ENCODE measurements at places on chromosomes 4 and X.

DNA sequence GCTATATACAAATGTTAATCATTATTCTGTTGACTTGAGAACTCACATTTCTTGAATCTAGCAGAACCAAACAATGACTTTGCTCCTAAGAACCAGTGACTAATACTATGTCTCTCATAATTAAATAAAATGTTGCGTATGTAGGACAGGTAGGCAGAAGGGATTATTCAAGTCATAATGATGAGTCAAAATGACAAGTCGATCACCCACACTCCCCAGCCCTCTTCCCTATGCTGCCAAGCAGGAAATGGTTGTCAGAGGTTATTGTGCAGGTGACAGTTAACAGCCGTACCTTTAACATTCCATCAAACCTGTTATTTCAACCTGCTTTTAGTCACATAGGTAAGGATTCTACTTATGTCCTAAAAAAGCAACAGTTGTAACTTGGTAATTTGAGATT lies 22.0 kb upstream of the STK26 start:
- DNase-seq, result no peak

GRCh38 chr4:12375805-12376204 lies 947.1 kb upstream of the HS3ST1 start:
- DNase-seq, result no peak

DNA sequence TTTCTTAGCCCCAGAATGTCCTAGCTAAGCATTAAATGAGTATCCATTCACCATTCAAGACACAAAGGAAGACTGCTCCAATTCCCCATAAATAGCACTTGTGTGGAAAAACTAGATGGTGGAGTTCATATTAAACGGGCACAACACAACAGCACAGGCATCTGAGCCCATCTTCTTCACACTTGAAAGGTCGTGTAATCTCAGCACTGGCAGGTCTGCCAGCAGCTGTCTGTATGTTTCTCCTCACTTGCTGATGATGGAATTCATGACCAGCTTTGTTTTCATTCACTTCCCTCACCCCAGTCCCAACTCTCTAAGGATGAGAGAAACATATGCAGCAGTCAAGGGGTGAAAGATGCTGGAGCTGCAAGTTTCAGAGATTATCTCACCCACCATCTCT lies 148.7 kb downstream of the AFAP1 start:
- DNase-seq, result no peak

- DNase-seq, result no peak
Measured at GRCh38 chrX:6599230-6599860, 64.4 kb upstream of the VCX3A start.

DNA sequence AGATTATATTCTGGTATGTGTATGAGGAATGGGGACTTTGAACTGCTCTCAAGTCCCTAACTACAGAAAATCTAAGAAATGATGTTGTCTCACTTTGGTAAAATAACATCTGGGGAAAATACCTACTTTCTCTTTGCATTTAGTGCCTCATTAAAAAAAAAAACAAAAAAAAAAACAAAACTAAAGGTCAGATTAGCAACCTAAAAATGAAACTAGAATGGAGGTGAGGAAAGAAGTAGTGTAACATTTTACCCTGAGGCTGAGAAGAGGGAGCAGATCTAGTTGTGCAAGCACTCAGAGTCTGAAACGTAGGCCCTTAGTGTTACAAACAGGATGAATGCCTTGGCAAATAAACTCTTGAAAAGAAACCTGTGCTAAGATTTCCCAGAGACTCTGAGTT lies 56.0 kb downstream of the VGLL1 start:
- peak; percentile 34 for DNase-seq

- DNase-seq, result no peak
Measured at GRCh38 chr4:111537871-111538270, 607.4 kb upstream of the FAM241A start.

DNA sequence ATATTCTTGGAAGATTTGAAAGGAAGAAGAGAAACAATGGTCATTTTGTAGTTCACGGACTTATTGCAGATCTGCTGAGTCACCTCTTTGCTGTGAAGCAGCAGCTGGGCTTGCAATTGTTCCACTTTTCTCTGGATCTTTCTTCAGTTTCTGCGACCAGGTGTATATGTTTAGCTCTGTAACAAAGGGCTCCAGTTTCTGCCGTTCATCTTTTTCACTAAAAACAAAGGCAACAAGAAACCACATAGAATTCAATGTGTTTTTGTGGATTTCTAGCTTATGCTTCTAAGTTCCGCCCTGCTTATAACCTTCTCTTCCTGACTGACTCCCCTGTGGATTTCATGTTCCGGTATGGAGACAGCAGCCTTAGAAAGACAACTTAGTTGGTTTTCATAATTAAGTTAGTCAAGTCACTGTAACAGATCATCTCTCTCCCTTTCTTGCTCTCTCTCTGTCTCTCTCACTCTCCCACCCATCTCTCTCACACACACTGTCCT lies 121.6 kb upstream of the EPHA5 start:
- DNase-seq, result no peak

- DNase-seq, result no peak
Measured at GRCh38 chr4:96835991-96836390, 996.1 kb downstream of the PDHA2 start.

DNA sequence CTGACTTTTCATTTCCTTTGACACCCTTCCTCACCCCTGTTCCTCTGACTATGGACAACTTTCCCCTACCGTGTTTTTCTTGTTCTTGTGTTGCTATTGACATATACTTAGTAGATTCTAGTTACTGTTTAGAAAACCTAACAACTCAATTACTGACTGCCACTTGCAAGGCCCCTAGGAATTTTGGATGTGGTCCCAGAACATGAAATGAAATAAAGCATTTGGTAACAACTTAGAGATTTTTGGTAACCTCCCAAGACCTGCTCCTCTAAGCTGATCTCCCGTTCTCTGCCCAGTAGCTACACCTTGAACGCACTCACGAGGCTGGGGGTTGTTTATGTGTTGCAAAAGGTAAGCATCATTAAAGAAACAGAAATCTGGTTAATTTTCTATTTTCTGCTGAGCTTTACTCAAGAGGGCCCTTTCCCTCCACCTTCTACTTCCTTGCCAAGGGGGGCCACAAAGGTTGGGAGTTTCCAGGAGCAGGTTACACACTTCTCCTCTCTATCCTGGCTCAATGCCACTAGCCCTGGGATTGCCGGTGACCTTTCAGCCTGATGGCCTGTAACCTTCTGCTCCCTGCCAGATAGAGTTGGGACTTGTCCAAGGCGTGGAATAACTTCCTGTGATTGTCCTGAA lies 20.5 kb downstream of the GAB3 start:
- no peak for DNase-seq

GRCh38 chr4:140662082-140662869 lies 93.5 kb upstream of the UCP1 start:
- no peak for DNase-seq
